ENCODE measurements at places on chromosomes 3 and 15.

DNA sequence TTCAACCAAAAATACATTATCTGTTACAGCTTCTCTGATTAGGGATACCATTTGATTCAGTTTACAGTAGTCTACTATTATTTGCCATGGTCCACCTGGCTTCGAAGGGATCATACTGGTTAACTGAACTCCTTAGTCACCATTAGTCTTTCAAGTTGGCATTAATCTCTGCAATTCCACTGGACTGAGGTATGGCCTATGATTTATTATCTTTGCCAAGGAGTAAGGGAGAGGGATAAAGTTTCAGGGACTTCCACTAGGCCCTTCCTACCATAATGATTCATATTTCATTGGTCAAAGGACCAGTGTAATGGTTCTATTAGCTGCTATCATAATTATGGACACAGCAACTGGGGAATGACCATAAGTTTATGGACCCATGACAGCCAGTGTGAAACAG, 7.3 kb upstream of the CMSS1 start:
- no peak for DNase-seq

DNA sequence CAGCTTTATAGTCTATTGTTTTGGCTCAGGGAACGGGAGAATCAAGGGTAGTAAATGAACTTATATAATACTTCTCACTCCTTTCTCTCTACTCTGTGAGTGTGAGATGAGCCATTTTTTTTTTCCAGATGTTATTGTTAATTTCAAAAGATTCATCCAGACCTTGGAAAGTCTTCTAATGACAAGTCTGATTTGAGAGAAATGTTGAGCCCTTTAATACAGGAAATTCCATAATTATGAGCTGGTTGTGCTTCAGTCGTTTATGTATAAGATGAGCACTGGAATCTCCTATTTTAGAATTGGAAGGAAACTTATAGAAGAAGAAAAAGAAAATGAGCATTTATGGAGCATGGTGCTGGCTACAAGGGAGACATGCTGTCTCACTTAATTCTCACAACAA, 92.0 kb downstream of the FBN1 start:
- no peak for DNase-seq

GRCh38 chr3:12456441-12456840, 27.8 kb upstream of the TSEN2 start:
- DNase-seq, result no peak

GRCh38 chr3:182981038-182981380, 671 bp upstream of the DCUN1D1 start:
- DNase-seq, result no peak

DNA sequence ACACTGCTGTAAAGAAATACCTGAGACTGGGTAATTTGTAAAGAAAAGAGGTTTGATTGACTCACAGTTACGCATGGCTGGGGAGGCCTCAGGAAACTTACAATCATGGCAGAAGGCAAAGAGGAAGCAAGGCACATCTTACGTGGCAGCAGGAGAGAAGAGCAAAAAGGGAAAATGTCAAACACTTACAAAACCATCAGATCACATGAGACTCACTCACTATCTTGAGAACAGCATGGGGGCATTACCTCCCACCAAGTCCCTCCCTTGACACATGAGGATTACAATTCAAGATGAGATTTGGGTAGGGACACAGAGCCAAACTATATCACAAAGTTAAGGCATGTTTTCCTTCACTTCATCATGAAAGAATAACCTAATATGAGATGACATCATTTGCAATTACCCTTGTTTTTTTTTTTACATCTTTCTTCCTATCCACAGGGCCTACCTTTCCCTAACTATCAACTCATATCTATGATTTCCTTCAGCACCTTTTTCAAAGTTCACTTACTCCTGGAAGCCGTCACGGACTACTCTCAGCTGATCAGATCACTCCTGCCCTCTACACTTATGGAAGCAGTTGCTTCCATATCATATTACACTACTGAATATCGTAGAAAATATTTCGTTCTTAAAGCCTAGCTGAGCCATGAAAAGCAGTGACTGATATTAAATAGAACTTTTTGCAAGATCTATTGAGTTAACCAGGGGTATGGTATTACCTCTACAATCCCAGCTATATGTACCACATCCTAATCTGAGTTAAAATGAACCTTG, 25.5 kb upstream of the ATP8B4 start:
- no peak for DNase-seq

GRCh38 chr3:119368298-119368697, 74.1 kb downstream of the ARHGAP31 start:
- DNase-seq, result no peak

- no peak for DNase-seq
These were observed 591.2 kb downstream of the FHIT start for GRCh38 chr3:60660026-60660425.

- no peak for DNase-seq
These were observed 288.5 kb downstream of the VGLL3 start for GRCh38 chr3:86702381-86702958.

GRCh38 chr3:10154335-10155122, 10.2 kb upstream of the IRAK2 start:
- DNase-seq, result no peak

Measured in cortex of kidney (tissue), 1 donor.